Upper lobe of right lung (tissue), 1 donor: ENCODE measurements at places on chromosomes 4 and X. TPM values are rescaled to one million over a fixed set of nuclear protein-coding genes. Genes with fewer than 3 reads are reported as not detected.

- H3K4me1 ChIP-seq = no peaks in the 10 kb centered on the region
- H3K27me3 ChIP-seq = no peaks in the 10 kb centered on the region
- no peak for DNase-seq
- H3K27ac ChIP-seq = no peak overlapping the region
- H3K36me3 ChIP-seq = no peaks in the 10 kb centered on the region
These were observed 20.7 kb downstream of the ADH7 start for GRCh38 chr4:99414401-99414800.

DNA sequence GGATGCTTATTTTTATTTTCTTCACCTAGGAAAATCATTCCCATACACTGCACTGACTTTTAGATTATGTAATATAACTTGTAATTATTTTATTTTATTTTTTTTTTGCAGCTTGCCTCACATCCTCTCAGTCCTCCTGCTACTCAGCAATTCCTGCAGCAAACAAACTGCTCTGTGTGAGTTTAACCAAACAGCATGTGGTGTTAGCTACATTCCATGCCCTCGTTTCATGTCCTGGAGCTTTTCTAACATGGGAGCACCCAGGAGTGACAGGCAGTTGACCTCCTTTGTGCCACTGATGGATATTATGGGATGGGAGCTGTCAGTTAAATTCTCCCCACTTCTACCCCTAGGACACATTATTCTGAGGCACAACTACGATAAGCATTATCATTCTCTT is 24.8 kb downstream of the CXCL1 start:
- no peaks in the 10 kb centered on the region for H3K27me3 ChIP-seq
- H3K4me1 ChIP-seq = peaks cover 24% of the 10 kb centered on the region
- H3K4me3 ChIP-seq = no peak overlapping the region
- no peaks in the 10 kb centered on the region for H3K36me3 ChIP-seq

DNA sequence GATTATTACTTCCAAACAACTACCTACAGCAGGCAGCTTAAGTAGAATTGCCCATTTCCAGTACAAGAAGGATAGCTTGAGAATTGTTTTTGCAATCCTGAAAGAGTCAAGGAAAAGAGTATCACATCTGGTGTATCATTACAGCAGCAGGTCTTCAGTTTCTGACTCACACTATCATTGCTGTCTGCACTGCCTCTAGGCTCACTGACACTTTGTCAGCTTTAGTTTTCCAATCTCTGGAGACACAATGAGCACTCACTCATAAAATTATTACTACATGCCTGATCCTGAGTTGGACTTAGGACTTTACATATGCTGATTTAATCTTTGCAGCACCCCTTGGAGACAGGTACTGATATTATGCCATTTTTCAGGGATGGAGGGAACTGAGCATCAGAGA is 244.6 kb upstream of the BOD1L1 start:
- H3K36me3 ChIP-seq = no peaks in the 10 kb centered on the region
- DNase-seq = no peak
- H3K27me3 ChIP-seq = no peaks in the 10 kb centered on the region
- no peaks in the 10 kb centered on the region for H3K4me1 ChIP-seq

GRCh38 chrX:53039236-53039635 is 9.4 kb upstream of the GPR173 start:
- DNase-seq = no peak
- H3K36me3 ChIP-seq = no peaks in the 10 kb centered on the region
- H3K27me3 ChIP-seq = no peaks in the 10 kb centered on the region
- no peak overlapping the region for H3K4me3 ChIP-seq
- no peak overlapping the region for H3K27ac ChIP-seq
- no peaks in the 10 kb centered on the region for H3K4me1 ChIP-seq

- no peak overlapping the region for H3K27ac ChIP-seq
- H3K36me3 ChIP-seq = no peaks in the 10 kb centered on the region
- DNase-seq = no peak
- H3K4me3 ChIP-seq = no peak overlapping the region
These were observed 274.3 kb downstream of the DMD start for GRCh38 chrX:32937043-32937442.

DNA sequence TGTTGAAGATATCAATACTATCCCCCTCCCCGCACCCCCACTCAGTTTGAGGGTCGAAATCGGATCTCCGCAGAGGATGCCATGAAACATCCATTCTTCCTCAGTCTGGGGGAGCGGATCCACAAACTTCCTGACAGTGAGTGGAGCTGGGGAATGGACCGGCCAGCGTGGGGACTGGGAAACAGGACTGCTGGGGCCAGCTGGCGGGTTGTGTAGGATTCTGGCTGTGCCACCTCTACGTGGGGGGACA is 5.5 kb upstream of the USP11 start:
- H3K27me3 ChIP-seq = no peaks in the 10 kb centered on the region
- H3K4me1 ChIP-seq = peaks cover 1% of the 10 kb centered on the region
- no peak for DNase-seq

GRCh38 chr4:159434114-159434870 is 331.4 kb downstream of the RAPGEF2 start:
- no peaks in the 10 kb centered on the region for H3K27me3 ChIP-seq
- no peaks in the 10 kb centered on the region for H3K4me1 ChIP-seq
- DNase-seq = no peak
- H3K36me3 ChIP-seq = no peaks in the 10 kb centered on the region
- H3K27ac ChIP-seq = no peak overlapping the region
- H3K4me3 ChIP-seq = no peak overlapping the region

KIT gene
- total RNA-seq = 33.3 TPM

GYPE gene
- total RNA-seq = 3.2 TPM

AFM gene
- total RNA-seq = not detected

NIPAL1 gene
- total RNA-seq = 2.0 TPM

SULT1E1 gene
- 1.4 TPM for total RNA-seq

NUDT10 gene
- total RNA-seq = not detected

LGI2 gene
- total RNA-seq = 0.84 TPM

ATP5ME gene
- 167 TPM for total RNA-seq

MRPS18C gene
- 30.0 TPM for total RNA-seq
